ENCODE measurements at places on chromosomes 2 and 18. TPM values are rescaled to one million over a fixed set of nuclear protein-coding genes. Genes with fewer than 3 reads are reported as not detected.

- DNase-seq = no peak
Observed at GRCh38 chr2:9333591-9334171, 89.6 kb downstream of the ITGB1BP1 start.

DNA sequence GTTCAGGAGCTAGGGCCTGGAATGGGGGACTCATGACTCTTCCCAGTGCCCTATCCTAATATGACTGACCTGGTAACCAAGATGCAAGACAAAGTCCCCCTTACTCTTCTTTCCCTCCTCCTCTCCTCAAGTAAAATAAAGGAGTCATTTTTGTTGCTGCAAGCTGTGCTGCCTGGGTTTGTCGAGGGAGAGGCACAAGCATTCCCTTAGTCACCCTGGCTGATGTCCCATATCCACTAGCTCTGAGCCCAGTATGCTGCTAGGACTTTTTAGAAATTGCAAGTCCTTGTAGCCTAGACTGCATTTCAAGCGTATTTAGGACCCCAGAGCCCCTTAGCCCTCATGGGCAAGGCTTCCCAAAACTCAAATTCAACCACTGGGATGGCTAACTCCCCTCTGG, 338.5 kb upstream of the SETBP1 start:
- no peak for DNase-seq

- DNase-seq = no peak
Observed at GRCh38 chr2:4175343-4175742, 472.0 kb downstream of the DCDC2C start.

DNA sequence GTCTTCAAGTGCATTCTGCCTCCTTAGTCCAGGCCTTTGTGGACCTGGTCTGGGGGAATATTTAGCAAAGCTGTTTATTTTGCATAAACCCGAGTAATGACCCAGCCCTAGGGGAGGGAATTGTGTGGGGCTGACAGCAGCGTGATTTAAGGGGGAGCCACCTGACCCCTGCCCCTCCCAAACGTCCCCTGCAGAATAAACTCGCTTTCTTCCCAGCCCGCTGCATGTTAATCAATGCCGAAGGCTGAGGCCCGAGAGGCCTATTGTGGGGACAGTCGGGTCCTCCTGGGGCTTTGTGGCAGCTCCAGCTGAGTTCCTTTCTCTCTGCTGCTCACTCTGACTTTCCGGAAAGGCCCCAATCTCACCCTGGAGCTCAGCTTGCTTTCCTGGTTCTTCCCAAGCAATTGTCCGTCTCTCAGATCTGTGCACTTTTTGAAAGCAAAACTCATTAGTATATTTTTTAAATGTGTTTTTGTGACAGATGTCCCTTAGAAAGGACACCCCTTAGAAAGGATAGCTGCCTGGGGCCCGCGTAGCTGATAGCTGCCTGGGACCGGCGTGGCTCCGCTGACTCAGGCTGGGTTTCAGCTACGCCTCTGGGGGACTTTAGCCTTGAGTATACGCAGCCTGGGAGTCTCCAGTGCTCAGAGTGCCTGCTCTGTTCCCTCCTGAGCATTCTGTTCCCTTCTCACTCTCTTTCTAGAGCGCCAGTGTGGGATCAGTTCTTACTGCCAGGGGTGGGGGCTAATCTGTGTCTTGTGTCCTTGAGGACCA, 158.3 kb downstream of the GLI2 start:
- peak; percentile 63 for DNase-seq

POMC gene
- total RNA-seq = 0.54 TPM

DNA sequence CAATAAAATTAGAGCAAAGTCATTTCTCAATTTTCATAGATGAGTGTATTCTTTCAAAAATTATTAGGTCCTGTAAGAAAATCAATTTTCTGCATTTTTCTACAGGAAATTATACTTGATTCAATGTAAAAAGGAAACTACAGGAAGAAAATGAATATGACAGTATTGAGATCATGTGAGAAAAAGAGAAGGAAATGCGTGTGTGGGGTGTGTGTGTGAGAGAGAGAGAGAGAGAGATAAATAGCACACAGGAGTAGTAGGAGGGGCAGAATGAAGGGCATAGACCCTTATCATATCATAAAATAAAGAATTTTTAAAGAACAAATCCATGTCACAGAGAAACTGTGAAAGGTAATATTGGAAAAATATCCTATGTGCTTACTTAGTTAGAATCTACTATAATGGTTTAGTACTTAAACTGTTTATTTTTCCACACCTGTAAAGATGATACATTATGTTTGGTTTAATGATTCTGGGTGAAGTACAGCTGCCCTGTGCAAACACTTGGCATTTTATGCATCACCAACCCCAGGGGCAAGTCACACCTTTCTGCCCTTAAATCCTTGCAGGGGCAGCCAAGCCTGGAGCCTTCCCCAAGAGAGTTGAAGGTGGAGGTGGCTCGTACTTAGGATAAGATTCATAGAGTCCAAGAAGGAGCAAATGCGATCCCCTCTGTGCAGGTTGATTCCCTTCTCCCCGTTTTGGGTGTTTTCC, 276.4 kb downstream of the TGIF1 start:
- no peak for DNase-seq

DNA sequence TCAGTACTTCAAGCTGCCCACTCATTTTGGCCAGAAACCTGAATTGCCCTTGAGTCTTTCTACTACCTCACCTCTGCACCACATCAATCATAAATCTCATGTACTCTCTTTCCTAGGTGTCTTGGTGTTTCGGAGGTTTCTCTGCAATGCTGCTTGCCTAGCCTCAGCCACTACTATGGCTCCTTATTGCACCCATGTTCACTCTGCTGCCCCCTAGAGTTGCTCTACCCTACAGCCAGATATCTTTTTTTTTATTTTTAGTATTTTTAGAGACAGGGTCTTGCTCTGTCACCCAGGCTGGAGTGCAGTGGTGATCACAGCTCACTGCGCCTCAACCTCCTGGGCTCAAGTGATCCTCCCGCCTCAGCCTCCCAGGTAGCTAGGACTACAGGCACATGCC, 413.0 kb downstream of the PTPRM start:
- DNase-seq = no peak

DNA sequence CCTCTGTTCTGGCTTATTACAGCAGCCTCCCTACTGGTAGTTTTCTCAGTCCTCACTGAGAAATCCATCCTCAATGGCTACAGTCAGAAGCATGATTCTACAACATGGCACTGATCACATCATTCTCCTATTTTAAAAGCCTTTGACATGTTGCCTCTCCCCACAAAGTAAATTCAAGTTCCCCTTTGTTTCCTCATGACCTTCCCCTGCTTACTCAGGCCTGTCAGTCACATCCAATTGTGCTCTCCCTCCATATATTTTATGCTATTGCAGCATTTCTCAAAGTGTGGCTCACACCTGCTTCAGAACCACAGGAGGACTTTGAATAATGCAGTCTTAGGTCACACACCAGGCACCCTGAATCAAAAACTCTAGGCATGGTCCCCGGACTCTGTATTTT, 124.6 kb downstream of the SPOPL start:
- DNase-seq = no peak
